ENCODE measurements at places on chromosomes 7 and 10.
A peak's percentile ranks its signal among the peaks of the same experiment; 100 is the strongest.

DNA sequence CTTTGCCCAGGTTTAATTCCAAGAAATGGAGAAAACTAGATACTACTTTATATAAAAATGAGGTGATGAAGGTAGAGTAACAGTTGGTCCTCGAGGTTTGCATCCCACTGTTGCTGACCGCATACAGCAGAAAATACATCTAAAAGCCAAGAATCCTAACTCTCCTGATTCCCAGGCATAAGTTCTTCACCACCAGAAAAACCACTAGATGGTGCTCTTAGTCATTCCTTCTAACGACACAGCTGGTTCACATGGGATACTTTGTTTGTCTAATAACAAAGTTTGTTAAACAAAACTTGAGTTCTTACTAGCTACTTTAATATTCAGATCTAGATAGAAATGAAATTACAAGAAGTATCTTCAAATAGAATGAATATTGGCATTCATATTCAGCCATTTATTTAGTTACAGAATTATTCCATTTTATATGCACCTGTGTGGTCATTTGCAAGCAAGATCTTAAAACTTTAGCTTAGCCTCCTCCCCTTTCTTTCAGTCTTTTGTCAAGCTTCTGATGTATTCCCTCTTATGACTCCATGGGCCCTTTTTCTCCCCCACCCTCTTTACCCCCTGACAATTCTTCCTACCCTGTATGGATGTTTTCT is 54.1 kb upstream of the CYP26C1 start:
- no peak for DNase-seq

DNA sequence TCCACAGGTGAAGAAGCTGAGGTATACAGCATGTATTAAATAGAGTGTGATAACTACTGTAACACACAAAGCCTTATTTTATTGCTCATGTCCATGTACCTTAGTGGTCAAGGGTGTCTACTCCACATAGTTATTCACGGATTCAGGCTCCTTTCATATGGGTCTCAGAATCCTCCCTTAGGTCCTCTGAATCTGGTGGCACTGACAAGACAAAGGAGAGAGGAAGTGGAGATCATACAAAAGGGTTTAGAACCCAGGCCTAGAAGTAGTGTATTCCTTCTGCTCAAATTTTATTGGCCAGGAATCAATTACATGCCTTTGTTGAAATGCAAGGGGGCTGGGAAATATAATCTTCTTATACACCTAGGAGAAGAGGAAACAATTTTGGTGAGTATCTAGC is 164.6 kb downstream of the PTEN start:
- DNase-seq: no peak

DNA sequence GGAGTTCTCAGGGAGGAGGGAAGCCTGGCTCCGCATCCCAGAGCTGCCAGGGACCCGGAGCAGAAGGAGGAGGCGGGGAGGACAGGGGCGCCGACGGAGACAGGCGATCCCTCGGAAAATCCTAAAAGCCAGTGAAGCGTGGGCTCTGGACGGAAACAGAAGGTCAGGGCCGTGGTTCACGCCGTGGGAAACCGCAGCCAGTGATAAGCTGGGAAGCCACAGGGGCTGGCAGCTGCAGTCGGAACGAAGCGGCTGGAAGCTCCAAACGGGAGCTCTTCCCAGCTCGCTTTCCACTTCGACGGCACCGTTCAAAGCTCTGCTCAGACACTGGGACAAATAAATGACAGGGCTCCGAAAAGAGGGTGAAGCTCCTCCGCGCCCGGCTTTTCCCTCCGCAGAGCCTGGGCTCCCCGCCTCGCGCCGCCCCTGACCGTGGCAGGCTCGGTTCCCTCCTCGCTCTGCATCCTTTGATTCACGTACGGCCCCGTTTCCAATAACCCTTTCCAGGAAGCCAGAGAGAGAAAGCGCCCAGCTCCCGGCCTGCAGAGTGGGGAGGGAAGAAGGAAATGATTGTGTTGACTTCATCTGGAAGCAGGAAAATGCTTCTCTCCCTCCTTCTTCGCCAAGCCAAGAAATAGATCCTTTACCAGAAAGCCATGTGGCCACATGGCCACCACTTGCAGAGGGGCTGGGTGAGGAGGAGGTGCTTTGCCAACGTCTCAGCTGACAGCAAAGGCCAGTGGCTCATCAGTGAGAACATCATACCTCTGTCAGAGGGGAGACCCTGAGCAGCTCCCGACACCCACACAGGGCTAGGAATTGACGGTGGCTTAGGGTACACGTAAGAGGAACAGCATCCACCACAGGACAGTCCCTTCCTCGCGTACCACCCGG is 57.4 kb downstream of the ADRB1 start:
- DNase-seq: no peak

DNA sequence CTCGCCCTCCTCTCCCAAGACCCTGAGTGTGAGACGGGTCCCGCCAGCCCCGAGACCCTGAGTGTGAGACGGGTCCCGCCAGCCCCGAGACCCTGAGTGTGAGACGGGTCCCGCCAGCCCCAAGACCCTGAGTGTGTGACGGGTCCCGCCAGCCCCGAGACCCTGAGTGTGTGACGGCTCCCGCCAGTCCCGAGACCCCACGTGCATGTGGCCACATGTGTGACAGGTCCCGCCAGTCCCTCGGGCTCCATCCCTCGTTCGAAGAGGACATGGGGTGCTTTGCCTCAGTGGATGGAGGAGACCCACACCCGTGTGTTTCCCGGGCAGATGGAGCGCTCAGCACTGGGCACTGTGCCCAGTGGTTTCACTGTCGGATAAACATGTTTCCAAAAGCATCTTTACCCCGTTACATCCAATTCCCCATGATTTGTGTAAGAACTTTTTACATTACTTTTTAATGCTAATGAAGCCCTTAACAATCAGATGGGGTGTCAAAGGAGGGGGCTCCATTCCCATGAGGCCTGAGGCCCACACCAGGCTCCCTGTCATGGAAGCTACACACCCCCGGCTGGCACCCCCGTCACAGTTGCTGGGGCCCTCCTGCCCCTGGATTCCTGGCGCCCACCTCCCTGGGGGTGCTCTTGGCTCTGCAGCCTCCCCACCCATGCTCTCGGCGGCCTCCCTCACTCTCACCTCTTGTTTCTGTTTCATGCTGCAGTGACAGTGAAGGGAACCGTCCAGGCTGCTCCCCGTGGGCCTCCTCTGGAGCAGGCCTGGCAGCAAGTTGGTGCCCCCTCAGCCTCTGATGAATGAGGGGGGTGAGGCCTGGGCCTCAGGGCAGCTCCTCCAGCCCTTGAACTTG is 48.5 kb upstream of the CFAP46 start:
- DNase-seq: no peak

GRCh38 chr10:49527061-49527460 is 11.9 kb downstream of the ERCC6 start:
- DNase-seq: no peak

DNA sequence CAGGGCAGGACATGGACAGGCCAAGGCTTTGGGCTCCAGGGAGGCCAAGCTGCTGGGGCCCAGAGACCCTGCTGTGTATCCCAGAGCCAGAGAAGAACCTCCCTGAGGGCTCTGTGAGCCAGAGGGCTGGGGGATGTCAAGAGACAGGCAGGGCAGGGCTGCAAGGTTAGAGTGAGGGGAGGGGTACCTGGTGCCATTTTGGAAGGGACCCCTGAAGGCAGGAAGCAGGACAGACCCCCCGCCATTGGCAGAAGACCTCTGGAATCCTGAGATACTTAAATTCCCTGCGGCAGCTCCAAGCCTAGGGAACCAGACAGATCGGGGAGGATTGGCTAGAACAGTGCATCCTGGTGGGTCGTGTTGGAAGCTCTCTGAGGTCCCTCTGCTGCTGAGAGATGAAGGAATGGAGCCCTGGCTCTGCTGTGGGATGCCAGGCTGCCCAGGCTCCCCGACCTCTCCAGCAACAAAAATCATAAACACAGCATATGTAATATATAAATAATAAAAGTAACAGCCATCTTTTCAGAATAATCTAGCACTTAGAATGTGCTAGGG is 75.0 kb downstream of the LHPP start:
- DNase-seq: no peak

GRCh38 chr10:95841661-95842498 is 65.9 kb upstream of the CC2D2B start:
- no peak for DNase-seq

- no peak for DNase-seq
Measured at GRCh38 chr7:43619213-43620012, 36.5 kb downstream of the STK17A start.

GRCh38 chr10:126387041-126387921 is 996 bp downstream of the ADAM12 start:
- DNase-seq: no peak

GRCh38 chr7:79211724-79212123 is 241.7 kb downstream of the MAGI2 start:
- no peak for DNase-seq

- DNase-seq: no peak
Measured at GRCh38 chr10:86642499-86642898, 11.8 kb upstream of the OPN4 start.

DNA sequence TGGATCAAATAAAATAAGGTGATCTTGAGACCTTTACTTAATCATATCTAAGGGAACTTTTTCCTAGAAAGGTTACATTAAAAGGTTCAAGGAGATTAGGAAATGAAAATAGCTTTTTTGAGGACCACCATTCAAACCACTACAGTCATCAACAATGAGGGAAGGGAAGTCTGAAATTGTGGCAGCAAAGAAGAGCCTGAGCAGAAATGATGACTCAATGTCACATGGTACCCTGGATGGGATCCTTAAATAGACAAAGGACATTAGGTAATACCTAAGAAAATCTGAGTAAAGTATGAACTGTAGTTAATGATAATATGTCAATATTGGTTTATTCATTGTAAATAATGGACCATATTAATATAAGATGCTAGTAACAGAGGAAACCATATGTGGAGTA is 236.0 kb downstream of the SEMA3D start:
- no peak for DNase-seq

GRCh38 chr10:58754469-58755339 is 242.0 kb downstream of the BICC1 start:
- DNase-seq: no peak

GRCh38 chr10:12605580-12606405 is 256.4 kb downstream of the CAMK1D start:
- DNase-seq: no peak

GRCh38 chr10:110679486-110680272 is 35.5 kb downstream of the RBM20 start:
- no peak for DNase-seq

GRCh38 chr10:4834898-4835405 is 8.9 kb downstream of the AKR1E2 start:
- DNase-seq: no peak

DNA sequence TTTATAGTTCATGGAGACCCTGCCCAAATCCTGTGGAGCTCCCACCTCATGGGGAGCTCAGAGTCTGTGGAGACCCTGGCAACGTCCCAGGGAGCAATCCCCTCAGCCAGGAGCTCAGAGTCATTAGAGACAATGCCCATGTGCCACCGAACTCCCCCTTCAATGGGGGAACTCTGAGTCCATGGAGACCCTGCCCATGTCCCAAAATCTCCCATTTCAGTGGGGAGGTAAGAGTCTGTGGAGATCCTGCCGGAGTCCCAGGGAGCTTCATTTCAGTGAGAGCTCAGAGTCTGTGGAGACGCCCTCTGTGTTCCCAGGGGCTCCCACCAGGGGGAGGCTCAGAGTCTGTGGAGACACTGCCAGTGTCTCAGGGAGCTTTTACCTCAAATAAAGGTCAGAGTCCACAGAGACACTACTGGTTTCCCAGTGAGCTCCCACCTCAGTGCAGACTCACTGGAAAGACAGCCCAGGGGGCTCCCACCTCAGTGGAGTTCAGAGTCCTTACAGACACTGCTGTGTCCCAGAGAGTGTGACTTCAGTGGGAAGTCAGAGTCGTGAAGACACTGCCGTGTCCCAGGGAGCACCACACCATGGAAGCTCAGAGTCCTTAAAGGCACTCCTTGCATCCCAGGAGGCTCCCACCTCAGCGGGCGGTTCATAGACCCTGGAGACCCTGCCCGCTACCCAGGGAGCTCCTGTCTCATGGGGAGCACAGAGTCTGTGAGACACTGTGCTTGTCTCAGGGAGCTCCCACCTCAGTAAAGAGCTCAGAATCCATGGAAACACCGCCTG is 5.0 kb downstream of the MYO1G start:
- no peak for DNase-seq

- DNase-seq: peak; percentile 3
Measured at GRCh38 chr10:42367532-42368230, 270.7 kb downstream of the ZNF33B start.

DNA sequence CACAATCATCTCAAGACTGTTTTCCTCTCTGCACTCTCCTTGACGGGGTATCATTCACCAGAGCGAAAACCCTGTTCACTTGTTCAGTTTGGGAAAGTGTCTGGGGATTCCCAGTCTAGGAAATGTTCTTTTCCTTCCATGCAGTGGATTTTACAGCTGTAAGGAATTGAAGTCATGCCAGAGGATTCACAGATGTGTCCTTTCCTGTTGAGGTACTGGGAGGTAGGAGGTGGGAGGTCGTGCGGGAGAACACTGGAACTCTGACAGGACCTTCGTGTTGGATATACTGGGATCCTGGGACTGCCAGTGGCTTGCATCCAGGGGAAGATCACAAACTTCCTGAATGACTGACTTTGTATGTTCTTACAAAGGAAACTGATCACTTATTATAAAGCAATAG is 185.5 kb downstream of the BMPER start:
- no peak for DNase-seq

- no peak for DNase-seq
Measured at GRCh38 chr10:18684416-18684815, 25.2 kb downstream of the ARL5B start.

GRCh38 chr10:59847326-59847725 is 59.0 kb downstream of the CCDC6 start:
- DNase-seq: no peak

DNA sequence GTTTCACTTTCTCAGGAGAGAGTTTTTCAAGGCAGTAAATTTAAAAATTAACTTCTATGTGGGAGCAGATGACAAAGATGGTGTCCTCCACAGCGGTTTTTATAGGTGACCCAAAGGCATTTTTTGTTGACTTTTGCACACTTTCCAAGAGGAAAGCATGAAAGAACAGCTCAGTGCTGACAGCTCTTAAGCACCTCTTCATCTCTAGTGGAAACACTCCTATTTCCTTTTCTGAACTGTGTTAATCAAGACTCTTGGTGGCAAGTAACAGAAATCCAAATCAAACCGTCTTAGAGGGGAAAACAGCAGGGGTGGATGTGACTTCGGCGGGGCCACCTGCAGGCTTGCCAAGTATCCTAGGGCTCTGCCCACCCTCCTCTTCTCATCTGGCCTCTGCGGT is 71.8 kb upstream of the GATA3 start:
- DNase-seq: no peak

- DNase-seq: no peak
Measured at GRCh38 chr10:48725708-48726107, 41.0 kb downstream of the WDFY4 start.

All from stimulated activated CD8-positive, alpha-beta memory T cell treated with anti-CD3 and anti-CD28 coated beads, Interleukin-4, amount 100 ng/mL, for 1 hour (primary cell).